Activated naive CD4-positive, alpha-beta T cell (primary cell): ENCODE measurements at places on chromosomes 2 and 18.

GRCh38 chr2:159427048-159427447 is 140.5 kb upstream of the WDSUB1 start:
- DNase-seq: no peak

DNA sequence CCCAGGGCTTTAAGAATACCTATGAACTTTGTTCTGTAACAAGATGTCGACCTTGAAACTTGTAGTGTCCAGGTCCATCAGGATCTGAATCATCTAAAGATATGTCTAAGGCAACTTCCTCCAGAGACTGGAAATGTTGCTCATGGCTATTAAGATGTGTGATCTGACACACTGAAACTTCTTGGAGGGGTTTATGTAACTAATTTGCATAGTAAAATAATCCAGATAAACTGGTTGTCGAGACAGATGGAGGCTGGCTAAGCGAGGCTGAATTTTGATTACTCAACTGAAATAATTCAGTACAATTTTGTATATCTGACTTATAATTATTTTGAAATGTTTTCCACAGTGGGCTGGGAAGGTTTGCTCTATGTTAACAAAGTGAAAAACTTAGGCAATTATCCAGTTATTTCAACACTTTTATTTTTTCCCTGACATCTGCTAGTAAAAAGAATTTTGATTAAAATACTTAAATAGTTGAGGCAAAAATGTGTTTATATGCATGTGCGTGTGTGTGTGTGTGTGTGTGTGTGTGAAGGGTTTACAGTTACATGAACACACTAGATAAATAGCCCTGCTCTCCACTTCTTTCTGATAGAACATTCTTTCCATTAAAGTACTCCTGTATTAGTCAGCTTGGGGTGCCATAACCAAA is 11.4 kb upstream of the MAP3K20 start:
- no peak for DNase-seq

- DNase-seq: no peak
These were observed 73.2 kb downstream of the CYBRD1 start for GRCh38 chr2:171595456-171595855.

- DNase-seq: no peak
These were observed 1124.9 kb upstream of the ZEB2 start for GRCh38 chr2:145644820-145645302.

- DNase-seq: no peak
These were observed 40.5 kb downstream of the CNTNAP5 start for GRCh38 chr2:124065636-124066035.

DNA sequence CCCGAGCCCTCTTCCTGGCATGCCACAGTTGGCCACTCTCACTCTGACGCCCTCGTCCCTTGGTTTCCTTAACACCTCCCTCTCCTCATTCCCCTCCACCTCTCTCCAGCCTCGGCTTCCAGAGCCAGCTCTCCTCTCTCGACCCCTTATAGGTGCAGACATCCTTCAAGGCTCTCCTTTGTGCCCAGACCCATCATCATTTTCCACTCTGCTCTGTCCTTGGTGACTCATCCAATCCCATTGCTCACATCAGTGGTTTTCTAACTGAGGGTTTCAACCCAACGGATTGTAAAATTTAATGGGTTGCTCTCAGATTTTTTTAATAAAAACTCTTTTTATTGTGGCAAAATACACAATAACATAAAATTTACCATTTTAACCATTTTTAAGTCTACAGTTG is 6.2 kb downstream of the ST8SIA5 start:
- no peak for DNase-seq

- no peak for DNase-seq
These were observed 139.8 kb upstream of the ZC3H15 start for GRCh38 chr2:186346216-186346615.

- DNase-seq: no peak
These were observed 292.7 kb downstream of the ZNF516 start for GRCh38 chr18:76202322-76202721.

GRCh38 chr18:42929857-42930256 is 185.6 kb downstream of the RIT2 start:
- DNase-seq: no peak

DNA sequence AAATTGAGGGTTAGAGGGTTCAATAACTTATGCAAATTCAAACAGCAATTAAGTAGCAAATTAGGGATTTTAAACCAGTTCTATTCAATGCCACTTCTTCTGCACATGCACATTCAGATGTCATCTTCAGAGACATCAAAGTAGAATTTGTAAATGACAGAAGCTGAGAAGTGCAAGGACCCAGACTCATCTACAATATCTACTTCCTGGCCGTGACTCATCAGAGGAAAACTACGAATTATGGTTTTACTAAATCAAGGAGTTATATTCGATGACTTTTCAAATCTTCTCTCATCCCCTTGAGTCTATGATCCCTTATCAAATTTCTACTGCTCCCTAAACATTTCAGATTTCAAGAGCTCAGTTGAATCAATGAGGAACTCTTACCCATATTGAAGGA is 20.0 kb upstream of the STAT4 start:
- no peak for DNase-seq

DNA sequence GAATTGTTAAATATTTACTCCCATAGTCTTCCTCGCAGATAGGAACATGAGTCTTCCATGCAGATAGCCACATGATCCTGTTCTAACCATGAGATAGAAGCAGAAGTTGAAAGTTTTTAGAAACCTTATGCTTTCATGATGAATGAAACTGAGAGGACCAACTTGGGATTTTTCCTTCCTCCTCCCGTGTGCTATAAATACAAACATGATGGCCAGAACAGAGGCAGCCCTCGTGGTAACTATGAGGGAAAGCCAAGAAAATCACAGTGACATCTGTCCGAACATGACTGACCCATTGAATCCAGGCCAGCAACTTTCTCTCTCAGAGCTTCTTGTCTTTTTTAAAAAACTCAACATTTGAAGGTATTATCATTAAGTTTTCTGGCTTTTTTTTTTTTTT is 78.5 kb downstream of the ACAA2 start:
- DNase-seq: no peak

GRCh38 chr2:154289870-154290269 is 408.6 kb upstream of the KCNJ3 start:
- no peak for DNase-seq

- DNase-seq: no peak
These were observed 5.4 kb downstream of the HS6ST1 start for GRCh38 chr2:128313091-128313836.

- no peak for DNase-seq
These were observed 24.7 kb upstream of the PNPT1 start for GRCh38 chr2:55718165-55719008.

GRCh38 chr18:55607773-55608172 is 19.8 kb upstream of the TCF4 start:
- no peak for DNase-seq

- no peak for DNase-seq
These were observed 220.6 kb upstream of the CCDC68 start for GRCh38 chr18:55179835-55180234.

DNA sequence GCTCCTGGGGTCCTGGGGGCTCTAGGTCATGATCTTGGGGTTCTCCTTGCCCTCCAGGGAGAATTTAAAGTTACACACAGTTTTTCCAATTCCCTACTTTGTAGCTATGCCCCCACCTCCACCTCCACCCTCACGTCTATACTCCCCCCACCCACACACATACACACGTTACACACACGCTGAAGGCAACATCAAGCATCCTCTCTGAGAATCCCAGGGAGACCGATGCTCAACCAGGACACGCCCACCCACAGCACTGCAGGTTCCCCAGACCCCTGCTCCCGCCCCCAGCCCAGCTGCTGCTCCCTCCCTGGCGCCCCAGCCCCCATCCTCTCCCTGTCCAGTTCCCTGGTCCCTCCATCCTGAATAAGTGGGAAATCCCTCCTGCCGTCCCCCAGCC is 6.4 kb upstream of the TNS1 start:
- no peak for DNase-seq

DNA sequence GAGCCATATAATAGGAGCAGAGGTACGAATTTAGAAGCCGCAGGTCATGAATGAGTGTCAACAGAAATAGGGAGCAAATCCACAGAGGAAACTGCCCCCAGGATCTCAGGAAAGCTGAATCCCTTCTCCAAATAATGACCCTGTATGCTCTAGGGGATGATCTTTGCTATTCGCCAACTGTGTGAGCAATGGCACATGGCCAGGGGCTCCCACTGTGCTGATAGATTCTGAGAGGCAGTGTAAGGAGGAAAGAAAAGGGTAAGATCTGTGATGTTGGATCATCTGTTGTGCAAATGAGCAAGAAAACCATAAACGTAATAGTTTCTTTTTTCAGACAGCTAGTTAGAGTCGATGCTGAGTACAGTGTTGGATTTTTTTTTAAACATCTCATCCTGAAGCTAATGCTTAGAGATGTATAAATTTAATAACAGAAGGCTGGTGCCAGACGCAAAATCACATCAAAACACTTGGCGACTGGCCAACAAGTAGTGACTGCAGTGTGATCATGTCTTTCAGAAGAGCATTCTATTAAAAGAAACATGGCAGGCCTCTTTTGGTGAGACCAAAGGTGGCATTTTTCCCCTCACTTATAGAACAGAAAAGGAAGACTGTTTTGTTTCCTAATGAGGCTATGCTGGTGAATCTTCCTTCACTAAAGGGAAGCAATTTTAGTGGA is 77.4 kb downstream of the ABCA12 start:
- DNase-seq: no peak

DNA sequence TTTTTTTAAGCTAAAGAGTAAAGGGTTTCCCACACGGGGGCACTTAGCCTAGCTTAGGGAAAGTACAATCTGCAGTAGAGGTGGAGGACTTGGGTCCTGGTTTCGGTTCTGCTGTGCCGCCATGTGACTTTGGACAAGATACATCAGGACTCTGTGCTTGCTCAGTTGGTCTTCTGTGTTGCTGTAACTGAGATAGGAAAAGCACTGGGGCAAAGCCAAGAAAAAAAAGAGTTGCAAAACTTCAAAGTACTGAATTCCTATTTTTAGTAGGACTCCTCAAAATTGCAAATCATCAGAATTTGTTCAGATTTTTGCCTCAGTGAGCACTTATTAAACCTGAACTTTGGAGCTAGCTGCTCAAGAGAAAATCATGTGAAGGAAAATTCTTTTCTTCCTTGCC is 96.3 kb upstream of the STON1 start:
- DNase-seq: no peak

GRCh38 chr2:239108459-239108858 is 260.6 kb downstream of the TWIST2 start:
- no peak for DNase-seq

- no peak for DNase-seq
These were observed 24.1 kb upstream of the VWC2L start for GRCh38 chr2:214386720-214387119.

DNA sequence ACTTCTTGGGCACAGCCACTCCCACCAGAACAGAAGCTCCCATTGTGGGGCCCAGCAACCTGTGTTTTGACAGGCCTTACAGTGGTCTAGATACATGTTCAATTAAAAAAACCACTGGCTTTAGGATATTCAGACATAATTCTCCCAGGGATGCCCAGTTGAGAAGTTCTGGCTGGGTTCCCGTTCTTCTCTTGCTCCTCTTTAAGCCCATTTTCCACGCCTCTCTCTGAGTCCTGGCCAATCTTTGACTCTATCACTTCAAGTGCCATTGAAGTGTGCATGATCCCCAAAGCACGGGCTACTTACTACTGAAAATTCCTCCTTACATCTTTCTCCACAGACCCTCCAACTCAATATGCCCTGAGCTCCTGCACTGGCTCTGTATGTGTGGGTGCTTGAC is 17.5 kb upstream of the SULT1C3 start:
- DNase-seq: no peak

DNA sequence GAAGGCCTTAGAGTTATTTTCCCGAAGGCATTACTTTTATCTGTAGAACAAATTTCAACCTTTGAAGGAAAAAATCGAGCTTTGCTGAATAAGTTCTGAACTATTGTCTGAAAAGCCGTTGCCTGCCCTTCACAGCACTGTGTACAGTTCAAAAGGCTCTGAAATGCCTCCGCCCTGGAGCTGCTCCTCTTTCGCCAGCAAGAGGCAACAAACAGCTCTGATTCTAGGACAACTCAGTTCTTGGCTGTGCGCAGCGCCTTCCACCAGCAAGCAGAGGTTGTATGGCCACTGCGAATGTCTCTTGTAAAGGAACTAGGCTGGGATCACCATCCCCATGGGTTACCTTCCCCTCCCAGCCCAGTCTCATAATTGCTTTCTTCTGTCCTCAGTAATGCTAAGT is 308.5 kb downstream of the GBX2 start:
- DNase-seq: no peak

DNA sequence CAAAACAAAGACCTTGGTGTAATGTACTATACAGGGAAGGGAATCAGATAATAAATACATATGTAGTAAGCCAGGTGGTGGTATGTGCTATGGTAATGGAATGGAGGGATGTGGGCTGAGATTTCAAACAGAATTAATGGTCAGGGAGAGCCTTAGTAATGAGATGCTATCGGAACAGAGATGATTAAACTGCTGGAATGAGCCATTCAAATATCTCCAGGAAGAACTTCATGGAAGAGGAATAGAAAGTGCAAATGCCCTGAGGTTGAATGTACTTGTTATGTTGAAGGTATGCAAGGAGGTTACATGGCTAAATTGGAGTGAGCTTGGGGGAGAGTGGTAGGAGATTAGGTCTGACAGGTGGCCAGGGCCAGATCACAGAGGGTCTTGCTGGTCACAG is 5.1 kb downstream of the SERPINB11 start:
- DNase-seq: no peak

GRCh38 chr2:121947674-121948073 is 192.2 kb downstream of the TSN start:
- no peak for DNase-seq

GRCh38 chr2:44184106-44184505 is 15.4 kb downstream of the PPM1B start:
- no peak for DNase-seq

GRCh38 chr2:175648577-175649063 is 353.4 kb downstream of the LNPK start:
- no peak for DNase-seq

DNA sequence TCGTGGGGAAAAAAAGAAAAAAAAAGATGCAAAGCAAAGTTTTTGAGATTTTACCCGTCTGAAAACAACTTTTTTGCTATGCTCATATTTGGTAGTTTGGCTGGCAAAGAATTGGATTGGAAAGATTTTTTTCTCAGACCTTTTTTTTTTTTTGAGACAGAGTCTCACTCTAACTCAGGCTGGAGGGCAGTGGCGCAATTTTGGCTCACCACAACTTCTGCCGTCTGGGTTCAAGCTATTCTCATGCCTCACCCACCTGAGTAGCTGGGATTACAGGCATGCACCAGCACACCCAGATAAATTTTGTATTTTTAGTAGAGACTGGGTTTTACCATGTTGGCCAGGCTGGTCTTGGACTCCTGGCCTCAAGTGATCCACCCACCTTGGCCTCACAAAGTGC is 56.3 kb upstream of the TANC1 start:
- no peak for DNase-seq

DNA sequence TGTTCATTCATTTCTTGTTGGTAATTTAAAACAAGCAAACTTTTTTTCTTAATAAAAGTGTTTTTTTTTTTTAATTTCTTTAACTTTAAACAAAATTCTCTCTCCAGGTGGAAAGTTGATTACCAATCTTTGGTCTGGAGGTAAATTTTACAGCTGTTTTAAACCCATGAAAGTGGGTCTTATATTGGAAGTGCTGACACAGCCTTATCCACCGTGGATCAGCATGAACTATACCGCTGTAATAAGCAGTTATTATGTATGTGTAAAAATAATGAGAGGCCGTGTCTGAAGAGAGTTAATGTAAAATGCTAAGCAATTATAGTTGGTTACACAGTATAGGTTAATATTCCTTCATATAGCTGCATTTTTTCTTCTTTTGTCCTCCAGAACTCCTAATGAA is 378.1 kb upstream of the ATP5MC3 start:
- no peak for DNase-seq
